ENCODE measurements at places on chromosomes 11 and 22.

DNA sequence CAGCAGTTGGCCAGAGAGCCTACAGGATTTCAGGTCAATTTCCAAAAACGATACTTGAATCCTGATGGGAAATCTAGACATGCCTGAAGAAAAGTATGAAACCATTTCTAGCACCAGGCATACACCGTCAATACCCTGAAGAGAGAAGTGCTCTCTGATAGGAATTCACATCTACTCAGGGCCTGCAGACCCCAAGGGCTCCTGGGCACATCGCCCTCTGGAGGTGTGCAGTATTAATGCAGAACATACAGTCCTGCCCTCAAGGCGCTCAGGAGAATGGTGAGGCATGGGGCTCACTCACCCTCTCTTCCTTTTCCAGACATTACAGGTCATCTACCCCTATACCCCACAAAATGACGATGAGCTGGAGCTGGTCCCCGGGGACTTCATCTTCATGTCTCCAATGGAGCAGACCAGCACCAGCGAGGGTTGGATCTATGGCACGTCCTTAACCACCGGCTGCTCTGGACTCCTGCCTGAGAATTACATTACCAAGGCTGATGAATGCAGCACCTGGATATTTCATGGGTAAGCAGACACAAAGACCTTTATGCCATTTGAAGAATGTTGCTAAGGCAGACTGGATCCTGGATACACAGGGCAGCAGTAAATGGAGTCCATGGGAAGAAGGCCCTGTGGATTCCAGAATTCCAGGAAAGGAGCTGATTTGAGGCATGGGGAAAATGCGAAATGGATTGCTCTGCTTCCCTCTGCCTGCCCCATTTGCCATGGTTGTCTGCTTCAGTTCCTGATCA is 49.3 kb upstream of the CRTAM start:
- DNase-seq = no peak

GRCh38 chr22:50242406-50242949 is 2.3 kb downstream of the TUBGCP6 start:
- no peak for DNase-seq

GRCh38 chr11:68258363-68258765 is 13.4 kb downstream of the C11orf24 start:
- DNase-seq = peak; percentile 66

DNA sequence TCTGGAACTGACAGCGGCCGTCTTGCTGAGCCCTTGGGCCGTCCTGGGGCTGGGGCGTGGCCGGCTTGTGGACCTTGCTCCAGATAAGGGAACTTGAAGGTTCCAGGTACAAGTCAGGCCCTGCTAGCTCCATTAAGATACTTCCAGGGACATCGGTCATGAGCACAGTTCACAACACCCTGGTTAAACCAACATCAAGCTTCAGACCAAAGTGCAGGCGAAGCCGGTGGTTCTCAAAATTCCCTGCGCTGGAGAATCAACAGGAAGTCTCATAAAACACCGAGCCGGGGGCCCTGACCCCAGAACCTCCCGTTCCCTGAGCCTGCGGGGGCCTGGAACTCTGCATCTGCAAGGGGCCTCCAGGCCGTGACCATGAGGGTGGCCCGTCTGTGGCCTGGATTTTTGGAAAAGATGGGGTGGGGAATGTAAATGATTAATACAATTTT is 1043.8 kb downstream of the BRD1 start:
- DNase-seq = peak; percentile 70

DNA sequence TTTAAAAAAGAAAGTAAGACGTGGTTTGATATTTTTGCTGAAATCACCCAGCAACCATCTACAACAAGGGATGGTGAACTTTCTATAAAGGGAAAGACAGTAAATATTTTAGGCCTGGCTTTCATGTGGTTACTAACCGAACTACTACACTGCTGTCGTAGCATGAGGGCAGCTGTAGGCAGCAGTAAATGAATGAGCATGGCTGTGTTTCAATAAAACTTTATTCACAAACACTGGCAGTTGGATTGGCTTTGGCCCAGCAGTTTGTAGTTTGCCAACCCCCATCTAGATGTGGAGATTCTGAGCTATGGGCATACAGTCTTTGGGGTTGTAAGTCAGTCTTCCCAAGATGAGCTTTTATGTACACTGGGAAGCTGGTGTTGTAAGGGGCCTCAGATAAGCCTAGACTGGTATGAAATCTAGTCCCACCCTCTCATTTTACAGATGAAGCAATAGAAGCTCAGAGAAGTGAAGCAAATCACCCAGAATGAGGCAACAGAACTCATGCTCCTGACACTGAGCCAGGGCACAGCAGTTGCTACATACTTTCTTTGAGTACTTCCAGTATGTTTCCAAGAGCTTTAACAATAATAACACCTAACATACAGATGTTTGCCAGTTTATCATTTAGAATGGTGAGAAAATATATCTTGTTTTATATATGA is 204.4 kb downstream of the ADAMTS15 start:
- DNase-seq = peak; percentile 91

DNA sequence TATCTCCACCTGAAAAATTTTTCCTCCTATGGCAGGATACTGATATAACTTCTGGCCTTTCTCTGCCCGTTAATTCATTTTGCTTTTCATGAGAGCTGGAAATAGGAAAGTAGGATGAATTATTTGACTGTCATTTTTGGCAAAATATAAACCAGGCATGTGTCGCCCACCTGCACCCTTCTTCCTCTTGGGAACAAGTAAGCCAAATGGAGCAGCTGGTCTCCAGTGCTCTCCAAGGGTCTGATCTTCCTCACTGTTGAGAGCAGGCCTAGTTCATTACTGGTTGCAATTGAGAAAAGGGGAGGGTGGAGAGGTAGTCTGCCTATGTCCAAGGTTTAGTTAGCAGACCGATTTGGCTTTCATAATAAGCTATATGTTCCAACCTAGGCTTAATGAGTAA is 582.2 kb downstream of the DLG2 start:
- DNase-seq = no peak

DNA sequence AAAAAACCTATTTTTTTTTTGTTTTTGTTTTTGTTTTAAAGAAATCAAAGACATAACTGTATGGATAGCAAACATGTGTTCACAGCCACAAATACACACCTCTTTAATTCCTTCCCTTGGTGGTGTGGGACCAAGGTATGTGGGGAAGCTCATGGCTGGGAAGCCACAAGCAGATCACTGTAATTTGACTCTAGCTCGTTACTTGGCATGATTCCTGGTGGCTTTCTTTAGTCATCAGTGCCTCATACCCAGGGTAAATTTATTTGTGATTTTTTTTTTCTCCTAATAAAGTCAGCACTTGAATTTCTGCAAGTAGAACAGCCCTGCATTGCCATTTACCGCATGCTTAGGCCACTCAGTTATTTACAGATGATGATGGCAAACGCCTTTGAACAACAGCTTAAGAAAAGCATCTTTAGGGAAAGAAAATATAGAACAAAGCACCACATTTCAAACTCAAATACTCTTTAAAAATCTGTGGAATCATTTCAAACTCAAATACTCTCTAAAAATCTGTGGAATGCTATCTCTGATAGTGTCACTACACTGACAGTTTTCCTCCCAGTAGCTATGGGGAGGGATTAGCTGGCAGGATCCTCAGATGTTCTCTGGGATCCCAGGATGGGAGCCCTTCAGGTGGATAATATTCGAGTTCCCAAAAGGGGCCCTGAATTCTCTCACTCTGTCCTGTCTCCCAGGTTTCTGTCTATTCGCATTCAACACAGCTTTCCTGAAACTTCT is 687.2 kb downstream of the OPCML start:
- no peak for DNase-seq

All from posterior vena cava (tissue), 2 donors.